ENCODE measurements at places on chromosomes 7 and 10.

DNA sequence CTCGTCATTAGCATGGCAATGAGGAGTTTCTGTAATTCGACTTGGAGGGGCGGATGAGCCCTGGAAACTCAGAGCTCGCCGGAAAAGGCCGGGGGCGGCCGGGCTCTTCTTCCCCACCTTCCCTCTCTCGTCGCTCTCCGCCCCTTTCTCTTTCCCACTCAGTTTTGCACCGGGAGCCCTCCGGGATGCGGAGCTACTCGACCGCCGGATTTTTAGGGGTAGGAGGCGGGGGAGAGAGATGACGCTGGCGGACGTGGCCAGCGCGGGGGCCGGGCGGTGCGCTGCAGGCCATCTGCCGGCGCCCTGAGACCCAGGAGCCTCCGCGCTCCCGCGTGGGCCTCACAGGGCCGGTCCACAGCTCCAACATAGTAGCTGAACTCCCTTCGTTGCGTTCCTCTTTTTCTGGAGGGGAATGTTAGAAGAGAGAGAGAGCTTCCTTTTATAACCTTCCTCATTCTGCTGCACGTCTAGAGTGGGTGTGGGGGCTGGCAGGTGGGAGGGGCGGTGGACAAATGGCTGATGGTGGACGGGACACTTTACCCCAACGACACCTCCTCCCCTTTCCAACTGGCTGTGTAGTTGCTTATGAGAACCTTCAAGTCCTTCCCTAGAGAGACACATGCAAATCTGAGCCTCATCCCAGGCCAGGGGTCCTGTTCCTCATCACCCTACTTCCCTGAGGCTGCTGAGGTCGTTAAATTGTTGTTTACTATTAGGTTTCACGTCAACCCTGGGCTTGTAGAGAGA is 1.1 kb upstream of the HOXA1 start:
- DNase-seq, result peak; percentile 59

GRCh38 chr7:107076781-107077698 is 32.5 kb downstream of the PRKAR2B start:
- DNase-seq, result no peak

- no peak for DNase-seq
These were observed 308.5 kb upstream of the MAGI2 start for GRCh38 chr7:79761876-79762429.

DNA sequence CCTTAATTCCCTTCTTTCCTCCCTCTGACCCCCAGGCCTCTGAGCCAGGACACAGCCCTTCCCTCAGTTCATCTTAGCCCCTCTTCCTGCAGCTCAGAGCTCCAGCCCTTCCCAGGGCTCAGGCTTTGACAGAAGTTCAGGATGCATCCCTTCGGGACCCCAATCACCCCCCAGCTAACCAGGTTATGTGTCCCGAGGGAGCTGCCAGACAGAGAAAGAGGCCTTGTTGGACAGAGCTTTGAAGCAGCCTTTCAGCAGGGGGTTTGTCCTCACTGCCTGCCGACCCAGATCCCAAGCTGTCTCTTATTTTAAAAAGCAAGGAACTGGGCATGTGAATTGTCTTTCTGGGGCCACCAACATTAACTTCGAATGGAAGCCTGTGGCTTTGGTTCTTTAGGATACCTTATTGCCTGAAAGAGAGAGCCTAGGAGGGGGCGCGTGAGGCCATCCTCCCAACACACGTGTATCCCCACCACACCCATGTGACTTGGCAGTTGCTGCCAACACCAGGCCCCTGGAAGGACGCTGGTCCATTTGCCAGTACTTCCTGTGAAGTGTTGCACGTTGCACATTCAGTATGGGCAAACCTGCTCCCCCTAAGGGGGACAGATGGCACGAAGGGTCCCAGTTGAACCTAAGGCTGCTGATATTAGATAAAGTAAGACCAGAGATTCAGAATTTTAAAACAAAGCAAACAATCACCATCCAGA is 858 bp downstream of the CCDC136 start:
- no peak for DNase-seq

GRCh38 chr7:47103498-47104205 is 478.3 kb downstream of the TNS3 start:
- DNase-seq, result no peak

DNA sequence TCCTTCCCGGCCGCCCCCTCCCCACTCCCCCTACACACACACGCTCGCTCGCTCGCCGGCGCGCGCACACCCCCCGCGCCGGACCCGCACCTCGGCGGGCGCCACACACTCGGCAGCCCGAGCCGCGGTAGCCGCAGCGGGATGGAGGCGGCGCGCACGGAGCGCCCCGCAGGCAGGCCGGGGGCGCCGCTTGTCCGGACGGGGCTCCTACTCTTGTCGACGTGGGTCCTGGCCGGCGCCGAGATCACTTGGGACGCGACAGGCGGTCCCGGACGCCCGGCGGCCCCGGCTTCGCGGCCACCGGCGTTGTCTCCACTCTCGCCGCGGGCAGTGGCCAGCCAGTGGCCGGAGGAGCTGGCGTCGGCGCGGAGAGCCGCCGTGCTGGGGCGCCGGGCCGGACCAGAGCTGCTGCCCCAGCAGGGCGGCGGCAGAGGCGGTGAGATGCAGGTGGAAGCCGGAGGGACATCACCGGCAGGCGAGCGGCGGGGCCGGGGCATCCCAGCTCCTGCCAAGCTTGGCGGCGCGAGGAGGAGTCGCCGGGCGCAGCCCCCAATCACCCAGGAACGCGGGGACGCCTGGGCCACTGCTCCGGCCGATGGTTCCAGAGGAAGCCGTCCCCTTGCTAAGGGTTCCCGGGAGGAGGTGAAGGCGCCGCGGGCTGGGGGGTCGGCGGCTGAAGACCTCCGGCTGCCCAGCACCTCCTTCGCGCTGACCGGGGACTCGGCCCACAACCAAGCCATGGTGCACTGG is at the start of gene SORCS3:
Gene SORCS3 (plus strand): TSS at position 104 of the 750 bp plus-strand sequence.
- no peak for DNase-seq

DNA sequence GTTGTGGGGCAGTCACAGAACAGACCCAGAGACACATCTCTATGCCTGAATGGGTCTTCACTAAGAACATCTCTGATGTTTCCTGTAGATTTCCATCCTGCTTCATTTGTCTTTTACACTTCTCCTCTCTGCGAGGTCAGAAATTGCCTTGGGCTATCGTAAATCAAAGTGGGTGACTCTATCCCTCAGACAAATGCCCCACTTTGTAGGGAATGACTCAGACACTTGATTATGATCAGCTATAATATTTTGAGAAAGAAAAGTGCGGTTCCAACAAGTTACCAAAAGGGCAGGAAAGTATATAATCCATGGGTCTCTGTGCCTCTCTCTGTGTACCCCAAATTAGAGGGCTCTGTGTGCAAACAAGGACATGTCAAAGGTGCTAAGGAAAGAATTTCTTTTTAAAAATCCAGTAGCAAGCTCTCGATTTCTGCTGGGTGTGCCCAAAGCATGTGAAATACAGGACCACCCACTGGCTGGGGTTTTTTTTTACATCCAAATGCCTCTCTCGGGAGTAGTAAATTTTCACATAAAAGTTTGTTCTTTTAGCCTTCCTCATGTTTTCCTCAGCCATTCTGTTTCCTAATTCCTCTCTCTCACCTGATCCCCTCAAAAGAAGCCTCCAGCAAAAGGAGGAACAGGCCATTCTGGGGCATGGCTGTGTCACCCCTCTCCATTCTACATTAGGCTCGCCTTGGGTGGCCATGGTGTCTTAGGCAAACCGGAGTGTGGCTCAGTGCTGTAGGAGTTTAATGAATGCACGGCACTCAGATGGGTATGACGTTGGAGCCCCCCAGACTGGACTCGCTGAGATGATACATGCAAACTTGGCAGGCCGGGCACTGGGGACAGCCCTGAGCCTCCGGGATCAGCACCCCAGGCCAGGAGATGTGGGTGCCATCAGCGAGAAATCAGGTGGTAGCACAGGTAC is 6.3 kb upstream of the OPN4 start:
- no peak for DNase-seq

- peak; percentile 67 for DNase-seq
These were observed 12.1 kb downstream of the AVL9 start for GRCh38 chr7:32507414-32507813.

- no peak for DNase-seq
These were observed 496.5 kb upstream of the MKI67 start for GRCh38 chr10:128622706-128623105.

DNA sequence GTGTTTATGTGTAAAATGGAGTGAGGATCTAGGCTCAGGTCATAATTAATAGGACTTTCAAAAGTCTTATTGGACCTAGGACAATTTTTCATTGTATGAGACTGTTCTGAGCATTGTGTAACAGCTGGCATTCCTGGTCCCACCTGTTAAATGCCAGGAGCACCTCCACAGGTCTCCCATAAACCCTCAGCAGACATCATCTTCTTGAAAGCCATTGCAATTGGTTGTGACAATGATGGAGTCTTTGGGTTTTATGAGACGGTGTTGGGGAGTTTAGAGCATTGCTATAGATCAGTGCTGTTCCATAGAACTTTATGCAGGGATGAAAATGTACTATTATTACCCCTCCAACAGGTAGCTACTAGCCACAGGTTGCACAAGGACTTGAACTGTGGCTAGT is 108.9 kb downstream of the ORC5 start:
- DNase-seq, result no peak

DNA sequence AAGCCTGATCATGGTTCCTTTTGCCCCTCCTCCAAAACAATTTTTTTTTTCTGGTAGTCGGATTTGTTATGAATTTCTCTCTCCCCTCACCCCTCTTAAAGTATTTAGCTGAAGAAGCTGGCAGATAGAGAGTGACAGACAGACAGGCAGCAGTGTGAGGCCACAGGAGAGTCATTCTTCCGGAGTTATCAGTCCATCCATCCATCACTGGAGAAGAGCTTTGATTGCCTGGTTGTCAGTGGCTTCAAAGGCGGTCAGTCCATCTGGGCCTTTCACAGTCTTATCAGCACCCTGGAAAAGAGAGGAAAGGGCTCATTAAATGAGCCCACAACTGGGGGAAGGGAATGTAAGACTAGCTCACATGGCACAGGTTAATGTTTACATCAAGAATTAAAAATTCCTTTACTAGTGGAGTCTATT is 47.4 kb downstream of the MTPN start:
- no peak for DNase-seq

DNA sequence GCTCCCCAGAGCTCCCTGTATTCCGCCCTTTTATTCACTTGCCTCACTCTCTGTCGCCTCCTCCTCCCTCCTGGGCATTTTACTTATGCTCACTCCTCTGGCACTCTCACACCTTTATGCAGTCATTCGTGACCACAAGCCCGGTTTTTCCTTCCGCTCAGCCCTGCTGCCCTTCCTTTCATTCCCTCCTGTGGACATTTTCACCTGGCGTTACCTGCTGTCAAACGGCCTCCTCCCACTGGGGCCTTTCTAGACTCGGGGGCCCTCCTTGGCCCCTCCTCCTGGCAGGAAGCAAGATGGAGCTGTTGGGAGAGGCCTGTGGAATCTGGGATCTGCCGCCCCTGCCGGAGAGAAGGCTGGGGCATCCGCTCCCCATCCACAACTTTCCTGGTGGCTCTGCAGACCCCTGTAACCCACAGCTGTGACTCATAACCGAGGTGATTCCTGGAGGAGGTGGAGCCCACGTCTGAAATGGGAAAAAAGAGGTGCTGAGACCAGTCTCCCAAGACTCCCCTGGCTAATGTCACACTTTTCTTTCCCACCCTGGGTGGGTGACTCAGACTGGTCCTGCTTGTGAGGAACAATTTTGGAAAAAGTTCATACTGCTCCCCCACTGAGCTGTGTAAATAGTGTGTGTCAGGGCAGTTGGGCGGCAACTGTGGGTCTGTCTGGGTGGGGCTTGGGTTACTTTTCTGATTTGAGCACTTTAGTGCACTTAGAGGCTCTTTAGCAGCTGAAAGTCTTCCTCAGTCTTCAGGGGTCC is 1.2 kb downstream of the VCL start:
- peak; percentile 73 for DNase-seq

DNA sequence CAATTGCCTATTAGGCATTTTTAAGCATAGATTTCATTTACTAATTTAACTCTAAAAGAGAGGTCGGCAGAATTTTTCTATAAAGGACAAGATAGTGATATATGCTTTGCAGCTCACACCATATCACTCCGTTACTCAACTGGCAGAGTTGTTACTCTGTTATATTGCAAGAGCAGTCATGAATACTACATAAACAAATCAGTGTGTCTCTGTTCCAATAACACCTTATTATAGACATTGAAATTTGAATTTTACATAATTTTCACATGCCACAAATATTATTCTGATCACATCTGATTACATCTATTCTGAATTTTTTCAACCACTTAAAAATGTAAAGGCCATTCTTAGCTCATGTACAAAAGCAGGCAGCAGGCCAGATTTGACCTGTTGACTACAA is 853.9 kb upstream of the LRRTM3 start:
- DNase-seq, result no peak

- no peak for DNase-seq
These were observed 29.5 kb downstream of the PLXDC2 start for GRCh38 chr10:19845503-19846368.

DNA sequence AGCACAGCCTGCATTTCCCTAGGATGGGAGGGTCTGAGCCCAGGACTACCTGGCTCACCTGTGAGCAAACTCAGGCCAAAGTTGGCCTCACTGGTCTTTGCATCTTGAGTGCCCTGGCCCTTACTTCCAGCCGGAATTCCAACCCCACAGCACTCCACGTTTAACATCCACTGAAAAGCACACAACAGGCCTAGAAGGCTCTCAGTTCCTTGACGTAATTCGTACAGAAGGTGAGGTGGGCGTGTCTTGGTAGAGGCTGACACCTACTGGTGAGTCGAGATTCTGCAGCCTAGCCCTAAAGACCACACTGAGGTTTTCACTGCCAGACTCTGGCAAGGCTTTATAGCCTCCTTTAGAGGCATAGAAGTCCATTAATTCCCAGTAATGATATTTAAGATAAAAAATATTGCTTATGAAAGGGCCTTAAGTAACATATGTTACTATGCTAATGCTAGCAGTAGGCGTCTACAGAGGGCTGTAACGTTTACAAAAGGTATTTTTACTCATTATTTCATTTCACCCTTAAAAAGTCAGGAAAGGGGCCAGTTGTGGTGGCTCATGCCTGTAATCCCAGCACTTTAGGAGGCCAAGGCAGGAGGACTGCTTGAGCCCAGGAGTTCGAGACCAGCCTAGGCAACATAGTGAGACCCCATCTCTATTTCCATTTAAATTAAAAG is 95.8 kb downstream of the HIP1 start:
- DNase-seq, result peak; percentile 46

DNA sequence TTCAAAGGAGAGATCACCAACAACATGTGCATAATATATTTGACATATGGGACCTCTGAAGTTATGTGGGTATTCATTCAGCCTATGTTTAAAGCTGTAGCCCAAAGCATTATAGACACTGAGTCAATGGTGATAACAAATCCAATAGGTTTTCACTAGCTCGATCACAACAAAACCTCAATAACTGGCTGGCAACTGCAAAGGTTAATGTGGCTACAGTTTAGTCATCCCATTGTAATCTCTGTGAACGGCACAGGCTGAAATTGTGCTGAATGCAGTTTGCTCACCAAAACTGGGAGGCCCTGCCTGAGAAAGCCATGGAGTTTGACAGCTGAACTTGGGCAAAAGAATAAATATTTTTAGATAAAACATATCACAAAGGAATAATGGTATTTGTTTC is 152.4 kb upstream of the ADO start:
- DNase-seq, result peak; percentile 61

- DNase-seq, result peak; percentile 91
These were observed 128.5 kb downstream of the MAD1L1 start for GRCh38 chr7:2104107-2104710.

GRCh38 chr7:157814931-157815705 is 478.3 kb downstream of the DNAJB6 start:
- no peak for DNase-seq

GRCh38 chr10:97002670-97003069 is 170.6 kb downstream of the LCOR start:
- no peak for DNase-seq
